Effector CD4-positive, alpha-beta T cell (primary cell): ENCODE measurements at places on chromosomes 2 and 18.

DNA sequence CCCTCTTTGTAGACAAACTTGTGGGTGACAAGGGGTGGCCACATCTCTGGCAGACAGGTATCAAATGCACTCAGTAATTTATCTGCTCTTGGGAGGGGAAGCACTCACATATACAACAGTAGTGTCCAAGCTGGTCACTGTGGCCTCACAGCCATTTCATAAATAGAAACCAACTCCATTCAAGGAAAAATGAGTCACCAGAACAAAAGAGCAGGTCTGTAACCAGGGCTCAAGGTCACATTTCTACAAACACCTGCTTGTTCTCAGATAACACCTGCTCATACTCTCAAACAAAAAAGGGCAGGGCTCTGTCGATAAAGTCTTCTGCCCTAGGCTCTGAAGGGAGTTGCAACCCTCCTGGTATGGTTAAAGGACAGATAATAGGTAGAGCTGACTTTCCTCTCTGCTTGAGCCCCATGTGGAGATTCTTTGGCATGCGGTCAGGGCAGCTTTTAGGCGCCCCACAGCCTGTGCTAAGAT, 459.0 kb downstream of the BCL11A start:
- no peak for DNase-seq

- DNase-seq, result no peak
Observed at GRCh38 chr2:207136874-207137273, 28.9 kb downstream of the KLF7 start.

- no peak for DNase-seq
Observed at GRCh38 chr18:61832858-61833257, 59.9 kb downstream of the RNF152 start.

DNA sequence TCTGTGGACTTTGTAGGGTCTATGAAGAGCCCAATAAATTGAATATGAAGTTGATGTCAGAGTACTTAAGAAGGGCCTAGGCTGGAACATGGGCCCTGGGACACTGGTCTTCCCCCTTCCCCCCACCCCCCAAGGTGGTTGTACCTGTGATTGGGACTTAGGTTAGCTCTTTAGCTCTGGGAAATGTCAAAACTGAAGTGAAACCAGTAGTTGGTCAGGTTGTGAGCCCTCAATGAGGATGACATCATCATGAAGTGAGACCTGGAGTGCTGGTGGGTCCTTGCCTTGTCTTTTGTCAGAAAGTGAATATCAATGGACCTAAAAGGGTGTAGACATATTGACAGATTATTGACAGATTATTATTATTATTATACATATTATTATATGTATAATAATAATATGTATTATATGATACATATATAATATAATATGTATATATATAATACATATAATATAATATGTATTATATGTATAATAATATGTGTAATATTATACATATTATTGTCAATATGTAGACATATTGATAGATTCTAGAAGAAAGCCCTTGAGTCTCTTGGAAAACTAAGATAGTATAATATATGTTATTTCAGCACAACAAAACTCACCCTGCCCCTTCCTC, 5.4 kb downstream of the MARS2 start:
- no peak for DNase-seq

DNA sequence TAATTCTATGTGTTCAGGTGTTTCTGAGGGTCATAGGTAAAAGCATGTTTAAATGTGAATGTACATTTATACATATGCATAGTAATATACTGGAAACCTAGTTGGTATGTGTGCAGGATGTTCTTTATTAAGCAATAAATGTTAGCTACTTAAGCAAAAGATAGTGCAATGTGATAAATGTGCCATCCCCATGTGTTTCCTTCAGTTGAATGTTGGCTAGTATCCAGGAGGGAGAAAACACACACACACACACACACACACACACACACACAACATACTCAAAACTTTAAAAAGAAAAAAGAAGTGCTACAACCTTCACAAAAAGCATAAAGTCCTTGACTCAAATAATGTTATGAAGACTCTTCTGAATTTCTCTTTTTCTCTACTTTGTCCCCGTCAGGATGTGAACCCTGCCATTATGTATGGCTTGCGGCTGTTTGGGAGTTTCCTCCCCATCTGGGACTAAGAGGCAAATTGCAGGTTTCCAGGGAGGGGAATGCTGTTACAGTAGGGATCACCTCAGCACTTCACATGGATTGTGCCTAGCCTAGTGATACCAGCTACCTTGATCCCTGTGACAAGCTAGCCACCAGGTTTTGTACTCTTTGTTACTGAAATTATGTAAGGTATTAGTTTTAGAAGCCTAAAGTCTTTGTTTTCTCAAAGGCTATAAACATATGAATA, 82.6 kb downstream of the IKZF2 start:
- no peak for DNase-seq

DNA sequence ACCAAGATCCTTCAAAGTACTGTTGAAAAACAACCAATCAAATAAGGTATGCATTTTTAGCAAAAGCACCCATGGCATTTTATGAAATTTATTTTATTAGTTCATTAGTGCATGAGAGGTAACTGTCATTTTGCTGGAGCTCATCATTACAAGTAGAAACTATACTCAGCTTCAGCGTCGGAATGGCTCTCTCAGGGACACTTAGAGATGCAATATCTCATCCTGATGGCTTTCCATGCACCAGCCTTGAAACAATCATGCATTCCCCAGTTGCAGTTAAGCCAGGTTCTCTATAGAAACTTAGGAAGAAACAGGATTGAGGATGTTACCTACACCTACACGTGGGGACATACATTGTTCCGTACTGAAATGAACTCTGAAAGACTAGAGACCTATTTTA, 219.5 kb downstream of the GALR1 start:
- DNase-seq, result no peak

DNA sequence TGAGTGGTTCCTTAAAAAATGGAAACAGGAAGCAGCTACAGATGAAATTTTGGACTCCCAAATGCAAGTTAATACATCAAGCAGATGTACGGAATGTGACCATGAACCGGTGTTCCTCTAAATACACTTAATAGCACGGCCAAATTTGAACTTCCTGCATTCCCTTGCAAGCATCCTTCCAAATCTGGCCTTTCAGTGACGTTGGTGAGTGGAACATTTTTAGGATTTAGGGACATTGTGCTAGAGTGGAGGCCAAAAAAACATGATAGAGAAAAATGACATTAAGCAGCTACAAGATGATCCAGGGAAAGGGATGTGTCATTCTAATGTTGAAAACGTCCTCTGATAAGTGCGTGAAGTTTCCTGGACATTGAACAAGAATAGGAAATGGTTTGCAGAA, 62.1 kb downstream of the CTAGE1 start:
- no peak for DNase-seq

GRCh38 chr2:55887351-55887750, 36.2 kb downstream of the EFEMP1 start:
- no peak for DNase-seq

DNA sequence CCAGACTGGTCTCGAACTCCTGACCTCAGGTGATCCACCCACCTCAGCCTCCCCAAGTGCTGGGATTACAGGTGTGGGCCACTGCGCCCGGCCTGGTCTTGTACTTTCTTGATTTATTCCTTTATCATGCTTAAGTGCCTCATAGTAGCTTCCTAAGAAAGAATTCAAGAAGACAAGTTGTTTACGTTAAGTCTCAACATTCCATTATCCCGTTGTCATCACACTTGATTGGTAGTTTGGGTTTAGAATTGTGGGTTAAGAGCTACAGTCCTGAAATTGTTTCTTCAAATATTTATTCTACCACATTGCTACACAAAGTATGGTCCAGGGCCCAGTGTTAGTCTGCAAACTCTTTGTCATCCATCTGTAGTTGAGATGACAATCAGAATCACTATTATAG, 194.0 kb downstream of the VWC2L start:
- no peak for DNase-seq

GRCh38 chr18:49206717-49207116, 253.7 kb downstream of the DYM start:
- DNase-seq, result no peak

GRCh38 chr2:159737292-159737916, 25.1 kb downstream of the MARCHF7 start:
- no peak for DNase-seq

GRCh38 chr2:142236181-142236580, 105.4 kb upstream of the LRP1B start:
- no peak for DNase-seq

- no peak for DNase-seq
Observed at GRCh38 chr2:7052404-7052803, 135.2 kb downstream of the RNF144A start.

- no peak for DNase-seq
Observed at GRCh38 chr18:61855449-61856378, 37.1 kb downstream of the RNF152 start.

- no peak for DNase-seq
Observed at GRCh38 chr2:31233231-31233630, 721 bp upstream of the EHD3 start.

DNA sequence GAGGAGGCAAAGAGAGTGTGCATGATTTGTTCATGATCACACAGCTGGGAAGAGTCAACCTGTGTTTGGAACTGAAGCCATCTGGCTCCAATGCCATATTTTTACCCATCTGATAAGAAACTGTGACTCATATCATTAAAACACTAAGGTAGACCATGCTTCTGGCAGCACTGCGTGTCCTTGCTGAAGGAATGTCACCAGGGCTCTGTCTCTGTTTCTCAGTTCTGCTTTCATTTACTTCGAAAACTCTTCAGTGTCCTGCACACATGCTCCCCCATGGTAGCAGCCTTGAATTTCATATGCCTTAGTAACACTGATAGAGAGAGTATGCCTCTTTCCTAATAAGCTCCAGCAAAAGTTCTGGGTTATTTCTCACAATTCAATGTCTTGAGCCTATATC, 830.4 kb downstream of the DCDC2C start:
- DNase-seq, result no peak

DNA sequence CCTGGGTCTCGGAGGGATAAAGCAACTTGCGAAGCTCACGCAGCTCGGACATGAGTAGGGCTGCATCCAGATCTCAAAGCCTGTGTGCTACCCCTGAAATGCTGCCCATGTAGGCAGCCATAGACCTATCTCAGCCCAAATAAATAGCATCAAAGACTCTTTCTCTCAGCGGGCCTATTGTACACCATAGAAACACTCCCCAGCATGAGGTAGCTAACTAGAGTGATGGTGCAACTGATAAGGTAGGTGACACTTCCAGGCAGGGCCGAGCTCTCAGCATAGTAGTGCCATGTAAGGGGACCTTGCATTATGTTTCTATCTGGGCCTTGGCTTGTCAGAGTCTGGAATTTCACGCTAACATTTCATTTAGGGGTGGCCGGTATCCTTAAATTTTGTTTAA, 52.4 kb downstream of the RABL2A start:
- no peak for DNase-seq
